Right renal pelvis (tissue), 4 donors: ENCODE measurements at places on chromosomes 1 and 21. TPM values are rescaled to one million over a fixed set of nuclear protein-coding genes. Genes with fewer than 3 reads are reported as not detected.

SLAMF1 gene
- 0.10 TPM for polyA plus RNA-seq

FBXO2 gene
- 2.0 TPM for polyA plus RNA-seq

CD1E gene
- polyA plus RNA-seq = not detected

PARP1 gene
- polyA plus RNA-seq = 126 TPM

KCNJ15 gene
- 222 TPM for polyA plus RNA-seq

AMY2A gene
- not detected for polyA plus RNA-seq

ATP13A2 gene
- polyA plus RNA-seq = 32.0 TPM

PM20D1 gene
- 3.3 TPM for polyA plus RNA-seq

HTR1D gene
- polyA plus RNA-seq = 0.21 TPM

DMRTA2 gene
- polyA plus RNA-seq = not detected

LCE2C gene
- polyA plus RNA-seq = not detected

CCDC17 gene
- polyA plus RNA-seq = 2.0 TPM

KCNE2 gene
- 1.6 TPM for polyA plus RNA-seq

LRRC8B gene
- 9.5 TPM for polyA plus RNA-seq

TNNT2 gene
- polyA plus RNA-seq = 59.0 TPM

NKAIN1 gene
- 3.8 TPM for polyA plus RNA-seq

MAN1A2 gene
- polyA plus RNA-seq = 47.1 TPM

DVL1 gene
- polyA plus RNA-seq = 27.0 TPM

EPS8L3 gene
- polyA plus RNA-seq = 1.00 TPM

ARHGAP29 gene
- polyA plus RNA-seq = 69.0 TPM

MIXL1 gene
- polyA plus RNA-seq = 0.32 TPM

TCP10L gene
- 2.1 TPM for polyA plus RNA-seq

CRYBG2 gene
- 1.6 TPM for polyA plus RNA-seq

INAVA gene
- polyA plus RNA-seq = 37.9 TPM
